ENCODE measurements at places on chromosomes 5 and 9.

DNA sequence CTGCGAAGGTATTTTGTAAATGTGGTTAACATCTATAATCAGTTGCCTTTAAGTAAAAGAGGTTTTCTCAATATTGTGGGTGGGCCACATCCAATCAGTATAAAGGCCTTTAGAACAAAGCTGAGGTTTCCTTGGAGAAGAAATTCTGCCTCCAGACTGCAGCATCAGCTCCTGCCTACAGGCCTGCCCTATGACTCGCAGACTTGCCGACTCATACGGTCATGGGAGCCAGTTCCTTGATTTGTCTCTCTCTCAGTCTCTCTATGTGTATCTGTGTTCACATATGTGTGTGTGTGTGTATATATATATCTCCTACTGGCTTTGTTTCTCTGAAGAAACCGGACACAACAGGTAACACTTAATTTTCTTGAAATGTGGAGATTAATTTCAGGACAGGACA lies 45.3 kb downstream of the SLC36A1 start:
- no peak for DNase-seq

DNA sequence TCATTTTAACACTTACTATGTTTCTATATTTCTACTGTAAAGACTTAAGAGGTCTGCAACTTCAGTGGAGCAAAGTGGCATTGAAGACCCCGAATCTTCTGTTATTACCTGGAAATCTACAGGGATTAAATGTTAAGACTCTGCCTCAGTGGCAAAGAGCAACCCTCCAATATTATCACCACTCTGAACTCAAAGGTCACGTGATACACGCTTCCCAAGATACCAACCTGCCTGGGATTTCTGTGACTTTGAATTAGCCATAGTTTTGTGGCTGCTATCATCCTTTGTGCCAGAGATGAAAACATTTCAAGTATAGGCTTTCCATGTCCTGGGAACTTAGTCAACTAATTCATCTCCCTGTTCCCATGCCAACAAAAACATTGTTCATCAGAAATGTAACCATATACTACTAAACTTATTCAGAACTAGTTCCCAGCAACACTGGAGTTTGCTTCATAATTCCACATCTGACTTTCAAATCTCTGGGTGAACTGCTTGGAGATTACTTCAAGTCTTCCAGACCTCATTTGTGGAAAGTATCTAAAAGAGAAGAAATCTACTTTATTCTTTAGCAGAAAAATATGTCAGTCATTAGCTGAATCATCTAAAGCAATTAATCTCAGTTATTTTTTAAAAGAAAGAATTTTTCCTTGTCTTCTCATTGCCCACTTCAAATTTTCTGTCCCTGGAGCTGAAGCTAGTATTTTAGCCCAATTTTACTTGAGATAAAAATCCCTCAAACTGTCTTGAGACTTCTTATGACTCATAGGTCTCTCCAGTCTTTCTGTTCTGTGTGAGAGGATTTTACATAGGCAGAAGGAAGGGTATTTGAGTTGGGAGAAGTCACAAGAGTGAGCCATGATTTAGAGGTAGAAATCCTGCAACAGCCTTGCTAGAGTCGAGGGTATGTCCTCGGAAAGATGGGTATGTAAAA lies 83.0 kb downstream of the ZNF462 start:
- DNase-seq, result no peak

GRCh38 chr9:98092613-98092931 lies 26.4 kb downstream of the TRIM14 start:
- no peak for DNase-seq

DNA sequence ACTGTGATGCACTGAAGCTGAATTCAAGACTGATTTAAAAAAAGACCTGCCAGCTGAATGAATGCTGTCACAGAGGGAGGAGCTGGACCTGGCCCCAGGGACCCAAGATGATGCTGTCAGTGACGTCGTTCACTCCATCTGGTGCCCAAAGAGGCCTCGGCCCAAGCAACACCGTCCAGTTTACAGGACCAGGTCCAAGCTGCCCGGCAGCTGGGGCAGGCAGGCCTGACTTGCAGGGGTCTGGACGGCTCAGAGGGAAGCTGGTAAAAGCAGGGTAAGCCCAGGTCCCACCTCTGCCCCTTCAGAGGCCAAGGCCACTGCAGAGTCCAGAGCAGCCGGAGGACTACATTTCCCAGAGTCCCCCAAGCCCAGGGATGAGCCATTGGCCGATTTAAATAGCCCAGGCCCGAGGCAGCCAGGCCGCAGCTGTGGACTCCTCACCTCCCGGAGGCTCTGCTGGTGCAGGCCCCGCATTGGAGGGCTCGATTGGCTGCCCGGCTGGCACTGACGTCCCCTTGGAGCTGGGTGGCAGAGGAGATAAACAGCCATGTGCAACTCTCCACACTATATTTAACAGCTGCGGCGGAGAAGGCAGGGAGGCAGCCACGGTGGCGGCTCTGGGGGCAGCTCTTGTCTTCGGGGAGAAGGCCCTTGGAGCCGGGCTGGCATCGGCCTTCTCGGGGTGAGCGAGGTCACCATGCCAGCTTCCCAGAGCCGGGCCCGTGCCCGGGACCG lies at the start of gene PLPP7:
TSS of gene PLPP7 (plus strand) at position 423 of the 735 bp plus-strand sequence. CDS start at position 698, 275 bp downstream.
- no peak for DNase-seq

GRCh38 chr9:106177216-106177615 lies 482.9 kb downstream of the TMEM38B start:
- DNase-seq, result no peak

- no peak for DNase-seq
These were observed 11.3 kb downstream of the EHMT1 start for GRCh38 chr9:137630126-137630525.

DNA sequence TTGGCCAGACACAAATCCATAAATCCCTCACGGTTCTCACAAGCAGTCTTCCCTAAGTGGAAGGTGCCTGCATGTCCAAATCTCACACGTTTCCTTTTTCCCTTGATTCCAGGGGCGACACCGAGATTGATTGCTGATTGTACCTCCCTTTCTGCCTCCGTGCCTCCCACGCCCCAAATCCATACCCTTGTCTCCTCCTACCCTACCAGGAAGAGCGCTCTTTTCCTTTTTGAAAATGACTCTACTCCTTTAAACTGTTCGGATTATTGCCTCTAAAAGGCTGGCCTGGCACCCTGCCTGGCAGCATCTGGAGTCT lies 4.5 kb downstream of the STC2 start:
- no peak for DNase-seq
